ENCODE measurements at places on chromosomes 4 and X.

- no peak for DNase-seq
Measured at GRCh38 chr4:157358439-157358838, 137.9 kb downstream of the GRIA2 start.

DNA sequence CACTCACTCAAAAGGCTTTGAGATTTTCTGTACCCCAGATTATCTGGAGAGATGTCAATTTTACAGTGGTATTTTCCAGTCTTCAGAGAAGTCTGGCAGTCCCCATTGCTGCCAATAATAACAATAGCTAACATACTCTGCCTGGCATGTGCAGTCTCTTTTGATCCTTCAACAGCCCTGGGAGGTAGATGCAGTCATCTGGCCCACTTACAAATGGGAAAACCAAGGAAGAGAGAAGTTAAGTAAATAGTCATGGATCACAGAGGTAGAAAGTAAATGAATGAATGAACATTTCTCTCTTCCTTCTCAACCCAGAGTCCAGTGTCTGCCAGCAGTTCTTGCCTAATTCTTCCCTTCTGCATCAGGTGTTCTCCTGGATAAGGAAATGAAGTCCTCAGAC, 113.0 kb upstream of the EDNRA start:
- no peak for DNase-seq

- no peak for DNase-seq
Measured at GRCh38 chr4:87543835-87544461, 14.8 kb upstream of the SPARCL1 start.

GRCh38 chr4:110705440-110705782, 82.5 kb upstream of the PITX2 start:
- DNase-seq: no peak

DNA sequence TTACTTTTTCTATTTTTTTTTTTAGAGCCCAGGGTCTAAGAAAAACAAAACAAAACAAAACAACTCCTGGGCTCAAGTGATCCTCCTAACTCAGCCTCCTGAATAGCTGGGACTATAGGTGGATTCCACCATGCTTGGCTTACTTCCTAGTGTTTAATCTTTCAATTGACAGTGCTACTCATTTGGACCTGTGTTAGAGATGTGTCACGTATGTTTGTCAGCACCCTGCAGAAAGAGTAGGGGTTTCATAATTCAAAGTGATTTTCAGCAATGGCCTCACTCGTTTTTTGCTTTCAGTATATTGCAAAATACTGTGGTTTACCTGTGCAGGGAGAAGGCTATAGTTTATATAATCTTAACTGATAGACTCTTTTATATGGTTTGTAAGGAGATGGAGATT, 71.6 kb upstream of the TEX13D start:
- DNase-seq: no peak

- no peak for DNase-seq
Measured at GRCh38 chr4:16218950-16219349, 7.3 kb downstream of the TAPT1 start.

DNA sequence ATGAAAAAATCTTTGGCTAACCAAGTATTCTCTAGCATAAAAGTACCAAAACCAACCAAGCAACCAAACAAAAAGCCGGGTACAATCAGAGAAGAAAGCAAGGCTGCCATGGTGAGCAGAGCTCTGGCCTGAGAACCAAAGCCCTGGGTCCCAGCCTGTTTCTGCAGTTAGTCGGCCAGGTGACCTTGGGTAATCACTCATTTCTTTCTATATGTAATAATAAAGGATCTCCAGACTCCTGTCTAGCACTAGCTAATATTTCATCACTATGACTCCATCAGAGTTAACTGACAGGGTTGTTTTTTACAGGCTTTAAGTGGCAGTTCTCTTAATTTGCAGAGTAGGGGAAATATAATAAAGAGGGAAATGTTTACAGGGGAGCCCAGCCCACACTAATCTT, 34.0 kb upstream of the RASGEF1B start:
- DNase-seq: no peak

- DNase-seq: no peak
Measured at GRCh38 chr4:38313175-38313574, 350.8 kb upstream of the KLF3 start.

DNA sequence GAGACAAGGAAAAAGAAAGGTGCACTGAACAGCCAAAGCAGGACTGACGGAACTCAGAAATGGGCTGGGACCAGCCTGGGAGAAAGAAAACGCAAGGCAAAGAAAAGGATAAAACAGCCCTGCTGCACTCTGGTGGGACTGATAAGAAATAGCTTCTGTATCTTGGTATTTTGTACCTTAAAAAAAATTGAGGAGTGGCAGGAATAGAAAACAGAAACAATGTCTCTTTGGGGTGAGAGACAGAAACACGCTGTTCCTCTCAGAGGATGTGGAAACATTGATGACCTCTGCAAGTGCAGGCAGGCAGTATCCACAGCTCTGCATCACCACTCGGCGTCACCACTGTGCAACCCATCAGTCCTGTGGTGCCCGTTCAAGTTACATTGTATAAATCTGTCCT, 152.5 kb upstream of the SPRY1 start:
- no peak for DNase-seq

DNA sequence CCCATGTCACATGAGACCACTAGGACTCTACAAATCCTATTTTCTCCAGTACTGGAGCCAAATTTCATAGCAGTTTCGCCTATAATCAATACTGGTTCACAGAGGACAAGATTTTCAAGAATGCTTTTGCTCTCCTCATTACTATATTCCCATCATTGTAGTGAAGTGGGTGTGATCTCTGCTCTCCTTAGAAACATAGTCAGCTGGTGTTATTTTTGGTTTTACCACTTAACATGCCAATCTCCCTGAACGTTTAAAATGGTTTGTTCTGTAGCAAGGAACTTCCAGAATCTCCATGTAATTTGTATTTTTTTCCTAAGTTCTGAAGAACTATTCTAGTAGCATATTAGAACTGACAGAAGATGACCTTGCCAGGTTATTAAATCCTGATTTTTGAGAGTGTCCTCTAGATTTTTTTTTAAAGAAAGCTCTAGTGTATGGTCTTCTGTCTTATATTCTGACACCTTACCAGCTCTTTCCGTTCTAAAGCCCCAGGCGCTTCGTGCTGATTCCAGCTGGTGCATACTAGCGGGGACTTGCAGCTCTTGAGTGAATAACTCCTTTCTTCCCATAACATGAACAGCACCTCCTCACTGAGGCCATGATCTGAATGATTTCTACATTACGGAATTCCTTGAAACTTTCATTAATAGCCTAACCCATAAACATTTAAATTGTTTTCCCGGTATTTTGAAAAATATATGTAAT, 1372.9 kb downstream of the TECRL start:
- no peak for DNase-seq

- DNase-seq: no peak
Measured at GRCh38 chr4:17132226-17132625, 233.8 kb upstream of the LDB2 start.

DNA sequence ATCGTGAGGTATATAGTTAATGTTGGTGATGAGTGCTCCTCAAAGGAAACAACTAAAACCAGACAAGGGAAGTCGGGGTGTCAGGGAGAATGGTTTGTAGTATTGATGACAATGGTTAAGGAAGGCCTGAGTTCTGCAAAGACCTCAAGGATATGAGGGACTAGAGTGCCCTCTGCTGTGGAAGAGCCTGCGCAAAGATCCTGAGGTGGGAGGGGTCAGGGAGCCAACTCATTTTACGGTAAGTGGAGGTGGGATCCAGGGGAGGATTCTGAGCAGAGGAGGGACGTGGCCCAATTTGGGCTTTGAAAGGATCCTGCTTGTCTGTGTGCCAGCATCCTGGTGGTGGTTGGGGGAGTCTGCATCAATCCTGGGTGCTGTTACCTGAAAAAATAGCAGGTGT, 11.3 kb downstream of the UBA1 start:
- no peak for DNase-seq

DNA sequence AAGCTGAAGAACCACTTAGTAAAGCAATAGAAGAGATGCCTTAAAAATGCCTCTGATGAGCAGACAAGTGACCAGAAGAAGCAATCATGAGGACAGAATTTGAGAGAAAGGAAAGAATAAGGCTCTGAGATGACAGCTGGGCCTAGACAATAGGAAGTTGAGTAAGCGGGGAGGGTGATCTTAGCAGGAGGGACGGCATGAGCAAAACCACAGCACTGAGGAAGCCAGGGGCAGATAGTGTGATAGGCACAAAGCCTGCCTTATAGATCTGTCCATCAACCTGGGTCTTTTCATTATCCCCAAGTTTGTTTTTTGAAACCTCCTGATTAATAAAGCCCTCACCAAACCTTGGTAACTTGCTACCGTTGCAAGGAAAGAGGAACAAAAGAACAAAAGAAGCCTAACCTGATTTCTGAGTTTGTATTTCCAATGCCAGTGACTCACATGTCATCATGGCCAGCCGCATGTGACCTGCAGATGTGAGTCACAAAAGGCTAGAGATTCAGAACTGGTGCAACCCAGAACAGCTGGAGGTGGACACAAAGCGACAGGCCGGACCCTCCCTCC, 55.7 kb upstream of the PPARGC1A start:
- no peak for DNase-seq

- no peak for DNase-seq
Measured at GRCh38 chrX:22999696-23000223, at the start of gene DDX53. Gene DDX53, plus strand, starts transcription at chrX:22999960. Its CDS starts 98 bp downstream, at chrX:23000058.

DNA sequence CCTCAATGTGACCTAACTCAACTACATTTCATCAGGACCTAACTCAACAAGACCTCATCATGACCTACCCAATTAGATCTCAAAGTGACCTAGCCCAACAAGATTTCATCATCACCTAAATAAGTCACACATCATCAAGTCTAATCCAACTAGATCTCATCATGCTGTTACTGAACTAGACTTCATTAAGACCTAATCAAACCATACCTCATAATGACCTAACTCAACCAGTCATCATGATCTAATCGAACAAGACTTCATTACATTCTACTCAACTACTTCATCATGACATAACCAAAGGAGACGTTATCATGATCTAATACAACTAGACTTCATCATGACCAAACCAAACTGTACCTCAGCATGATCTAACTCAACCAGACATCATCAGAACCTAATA, 82.8 kb downstream of the DHRSX start:
- DNase-seq: no peak

DNA sequence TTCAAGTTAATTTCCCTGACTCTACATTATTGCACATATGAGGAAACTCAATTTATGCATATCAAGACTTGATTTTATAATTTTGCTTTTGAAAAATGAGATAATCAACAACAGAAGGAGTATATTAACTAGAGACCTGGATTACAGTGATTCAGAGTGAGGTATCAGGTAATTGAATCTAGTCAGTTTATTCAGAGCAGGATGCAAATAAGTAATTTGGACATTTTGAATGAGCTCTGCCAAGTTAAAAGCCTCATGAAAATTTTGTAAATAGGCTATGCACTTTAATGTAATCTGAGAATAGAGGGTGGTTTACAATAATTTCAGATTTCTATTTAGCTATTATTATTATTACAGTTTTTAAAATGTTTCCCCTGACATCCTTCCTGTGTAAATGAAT, 203.7 kb upstream of the EMCN start:
- DNase-seq: no peak

DNA sequence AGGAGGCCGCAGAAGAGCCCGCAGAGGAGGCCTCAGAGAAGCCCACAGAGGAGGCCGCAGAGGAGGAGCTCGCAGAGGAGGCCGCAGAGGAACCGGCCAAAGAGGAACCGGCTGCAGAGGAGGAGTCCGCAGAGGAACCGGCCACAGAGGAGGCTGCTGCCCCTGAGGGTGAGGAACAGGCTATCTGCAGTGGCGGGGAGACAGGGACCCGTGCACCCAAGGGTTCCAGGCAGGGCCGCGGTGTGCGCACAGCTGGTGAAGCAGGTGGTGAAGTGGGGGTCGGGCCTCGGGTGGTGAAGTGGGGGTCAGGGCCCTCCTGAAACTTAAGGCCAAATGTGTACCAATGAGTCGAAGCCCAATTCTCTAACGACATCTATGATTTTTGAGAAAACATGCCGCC, 1.1 kb downstream of the CT47C1 start:
- DNase-seq: no peak

DNA sequence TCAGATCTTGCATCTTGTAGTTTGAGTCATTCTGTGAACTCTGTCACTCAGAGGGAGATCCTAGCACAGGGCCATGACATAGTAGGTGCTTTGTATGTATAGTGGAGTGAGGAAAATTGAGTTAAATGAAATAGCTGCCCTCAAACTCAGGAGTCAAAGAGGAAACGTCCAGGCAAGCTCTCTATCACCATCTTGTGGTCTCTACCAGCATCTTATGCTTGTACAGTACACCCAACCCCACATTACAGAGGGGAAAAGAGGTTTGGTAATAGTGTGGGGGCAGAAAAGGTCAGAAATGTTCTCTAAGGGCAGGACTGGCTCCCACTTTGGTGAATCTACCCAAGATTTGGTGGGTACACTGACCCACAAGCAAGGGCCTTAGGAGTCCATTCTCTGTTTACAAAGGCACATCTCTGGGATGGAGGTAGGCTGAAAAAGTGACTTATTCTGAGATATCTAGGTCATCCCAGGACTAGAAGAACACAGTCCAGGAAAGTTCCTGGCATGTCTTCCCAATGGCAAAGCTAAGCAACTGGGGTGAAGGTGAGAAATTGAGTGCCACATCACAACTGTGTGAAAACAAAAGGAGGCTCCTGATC, 131.8 kb downstream of the OR13H1 start:
- no peak for DNase-seq

GRCh38 chr4:60562334-60562733, 637.8 kb upstream of the ADGRL3 start:
- no peak for DNase-seq

DNA sequence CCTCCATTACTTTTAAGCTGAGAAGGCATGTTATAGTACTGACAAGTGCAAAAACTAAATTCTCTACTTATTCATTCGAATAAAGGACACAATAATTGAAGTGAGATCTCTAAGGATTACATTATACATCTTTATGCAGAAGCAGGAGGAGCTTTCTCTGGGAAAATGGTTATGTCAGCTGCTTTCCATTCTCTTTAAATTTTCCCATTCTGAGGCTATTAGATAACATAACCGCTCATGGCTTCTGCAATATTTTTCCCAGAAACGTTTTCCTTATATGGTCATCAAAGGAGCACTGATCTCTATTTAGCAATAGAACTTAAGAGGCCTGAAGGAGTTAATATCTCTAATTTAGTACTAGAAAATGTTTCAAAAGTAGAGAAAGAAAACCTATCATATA, 221.6 kb downstream of the NSUN7 start:
- no peak for DNase-seq

GRCh38 chrX:56505866-56506265, 57.6 kb upstream of the UBQLN2 start:
- DNase-seq: no peak

DNA sequence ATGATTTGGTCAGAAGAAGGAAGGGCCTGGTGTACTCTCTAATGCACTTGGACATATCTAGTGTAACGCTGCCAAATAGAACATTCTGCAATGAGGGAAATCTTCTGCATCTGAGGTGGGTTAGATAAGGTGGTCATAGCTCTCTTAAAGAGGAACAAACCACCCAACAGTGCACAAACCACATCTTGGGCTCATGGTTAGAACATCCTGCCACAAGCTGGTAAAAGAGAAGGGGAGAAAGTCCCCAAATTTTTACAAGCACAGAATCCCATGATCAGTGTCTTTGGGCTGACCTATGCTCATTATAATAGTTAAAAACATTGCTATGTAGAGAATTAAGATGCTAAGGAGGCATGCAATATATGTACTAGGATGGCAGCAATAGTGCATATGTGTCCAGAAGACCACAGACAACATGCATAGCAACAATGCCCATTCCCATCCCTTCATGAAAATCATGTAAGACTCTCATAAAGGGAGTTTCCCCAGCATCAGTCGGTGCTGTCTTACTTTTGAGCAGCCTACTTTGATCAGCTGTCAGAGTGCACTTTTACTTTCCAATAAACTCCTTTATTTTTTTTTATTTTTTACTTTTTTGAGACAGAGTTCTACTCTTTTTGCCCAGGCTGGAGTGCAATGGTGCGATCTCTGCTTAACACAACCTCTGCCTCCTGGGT, 99.7 kb upstream of the SLC7A11 start:
- no peak for DNase-seq
